Tibial artery (tissue), 4 donors: ENCODE measurements at places on chromosomes 11 and 22.
A peak's percentile ranks its signal among the peaks of the same experiment; 100 is the strongest.

DNA sequence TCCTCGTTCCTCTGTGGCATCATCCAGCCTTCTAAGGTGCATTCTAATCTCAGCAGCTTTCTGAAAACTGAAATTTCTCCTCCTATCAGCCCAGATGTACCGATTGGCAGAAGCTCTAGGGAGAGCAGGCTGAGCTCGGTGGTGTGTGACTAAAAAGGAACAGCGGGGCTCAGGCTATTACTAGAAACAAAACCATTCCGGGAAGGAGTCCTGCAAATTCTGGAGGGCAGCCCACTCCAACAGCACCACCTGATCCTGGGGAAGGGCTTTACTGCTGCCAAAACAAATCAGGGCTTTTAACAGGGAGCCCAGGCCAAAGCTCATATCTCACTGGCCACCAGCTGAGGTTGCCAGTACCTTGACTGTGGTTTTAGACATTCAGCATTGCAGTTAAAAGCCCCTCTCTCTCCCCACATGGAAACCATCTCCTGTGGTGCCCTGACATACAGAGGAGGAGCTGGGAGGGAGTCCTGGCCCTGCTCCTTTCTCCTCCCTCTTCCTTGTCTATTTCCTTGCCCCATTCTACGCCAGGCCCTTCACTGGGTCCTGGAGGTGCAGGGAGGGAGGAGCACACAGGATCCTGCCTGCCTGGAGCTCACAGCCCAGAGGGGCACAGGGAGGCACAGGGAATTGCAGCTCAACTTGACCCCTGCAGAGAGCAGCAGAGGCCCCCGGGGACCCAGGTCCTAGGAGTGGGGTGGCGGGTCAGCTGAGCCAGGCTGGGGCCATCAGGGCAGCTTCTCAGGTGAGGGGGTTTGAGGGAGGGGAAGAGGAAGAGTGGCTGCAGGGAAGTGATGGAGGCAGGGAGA, 889 bp downstream of the PLAAT4 start:
- peak; percentile 76 for DNase-seq

- DNase-seq = no peak
Measured at GRCh38 chr11:17073370-17074027, 4.0 kb downstream of the RPS13 start.

DNA sequence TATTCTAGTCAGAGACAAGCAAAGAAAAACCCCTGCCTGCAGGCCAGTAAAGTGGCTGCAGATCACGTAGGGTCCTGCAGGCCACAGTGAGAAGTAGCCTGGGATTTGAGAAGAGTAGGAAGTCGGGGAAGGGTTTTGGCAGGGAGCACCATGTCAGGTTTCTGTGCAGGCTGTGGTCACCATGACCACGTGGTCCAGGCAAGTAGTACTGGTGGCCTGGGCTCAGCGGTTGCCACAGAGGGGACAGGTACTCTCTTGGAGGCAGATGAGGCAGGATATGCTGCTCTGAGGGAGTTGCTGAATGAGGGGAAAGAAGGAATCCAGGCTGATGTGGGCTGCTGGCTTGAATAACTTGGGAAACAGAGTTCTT, 46.5 kb downstream of the PISD start:
- no peak for DNase-seq

DNA sequence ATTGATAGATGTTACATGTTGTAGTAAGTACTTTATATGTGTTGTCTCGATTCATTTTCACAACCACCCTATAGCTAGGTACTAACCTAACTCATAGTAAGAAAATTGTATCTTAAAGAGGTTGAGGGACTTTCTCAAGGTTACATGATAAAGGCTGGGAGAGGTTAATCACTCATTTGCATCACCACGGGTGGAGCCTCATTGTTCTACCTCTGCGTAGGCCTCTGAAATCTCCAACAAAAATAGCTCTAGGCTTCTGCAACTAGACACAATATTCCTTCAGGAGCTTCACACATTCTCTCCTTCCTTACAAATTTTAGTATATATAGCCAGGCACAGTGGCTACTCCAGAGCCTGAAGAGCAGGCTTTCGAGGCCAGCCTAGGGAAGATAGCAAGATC, 408.9 kb upstream of the ANO5 start:
- no peak for DNase-seq

- DNase-seq = peak; percentile 45
Measured at GRCh38 chr22:49751966-49752597, 75.6 kb downstream of the BRD1 start.

DNA sequence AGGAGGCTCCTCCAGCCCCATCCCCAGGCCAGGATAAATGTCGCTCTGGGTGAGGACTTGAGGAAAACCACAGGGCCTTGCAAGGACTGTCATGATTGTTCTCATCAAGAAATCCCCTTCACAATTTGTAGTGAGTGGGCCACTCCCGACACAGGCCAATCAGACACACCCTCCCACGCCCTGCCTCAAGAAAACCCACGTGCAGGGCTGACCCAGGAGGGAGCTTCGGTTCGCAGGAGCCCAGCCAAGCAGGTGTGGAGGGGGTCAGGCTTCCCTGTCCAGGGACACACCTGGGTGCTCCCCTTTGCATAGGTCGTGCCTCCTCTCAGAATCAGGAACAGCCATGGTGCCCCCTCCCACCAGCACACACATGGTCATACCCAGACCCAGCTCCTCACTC, 43.2 kb downstream of the SHANK2 start:
- DNase-seq = no peak

DNA sequence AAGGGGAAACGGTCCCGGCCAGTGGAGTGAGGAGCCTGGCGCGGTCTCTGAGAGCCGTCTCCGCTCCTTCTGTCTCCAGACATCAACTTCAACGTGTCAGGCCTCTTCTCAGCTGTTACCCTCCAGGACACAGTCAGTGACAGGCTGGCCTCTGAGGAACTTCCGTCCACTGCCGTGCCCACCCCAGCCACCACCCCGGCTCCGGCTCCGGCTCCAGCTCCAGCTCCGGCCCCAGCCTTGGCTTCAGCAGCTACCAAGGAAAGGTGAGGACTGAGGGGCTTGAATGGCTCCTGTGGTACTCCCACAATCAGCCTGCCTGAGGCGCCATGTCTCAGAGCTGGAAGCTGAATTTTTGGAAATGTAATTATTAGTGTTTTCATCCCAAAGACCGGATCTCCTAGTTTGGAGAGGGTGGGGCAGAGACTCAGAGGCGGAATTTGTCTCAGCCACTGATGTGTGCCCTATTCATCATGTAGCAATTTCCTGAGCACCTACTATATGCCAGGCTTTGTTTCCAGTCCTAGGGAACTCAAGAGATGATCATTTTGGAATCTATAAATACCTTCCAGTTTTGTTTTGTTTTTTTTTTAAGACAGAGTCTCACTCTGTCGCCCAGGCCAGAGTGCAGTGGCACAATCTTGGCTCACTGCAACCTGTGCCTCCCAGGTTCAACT, 7.9 kb upstream of the PDXP start:
- no peak for DNase-seq

GRCh38 chr11:77171885-77172665, 44.0 kb downstream of the MYO7A start:
- no peak for DNase-seq

DNA sequence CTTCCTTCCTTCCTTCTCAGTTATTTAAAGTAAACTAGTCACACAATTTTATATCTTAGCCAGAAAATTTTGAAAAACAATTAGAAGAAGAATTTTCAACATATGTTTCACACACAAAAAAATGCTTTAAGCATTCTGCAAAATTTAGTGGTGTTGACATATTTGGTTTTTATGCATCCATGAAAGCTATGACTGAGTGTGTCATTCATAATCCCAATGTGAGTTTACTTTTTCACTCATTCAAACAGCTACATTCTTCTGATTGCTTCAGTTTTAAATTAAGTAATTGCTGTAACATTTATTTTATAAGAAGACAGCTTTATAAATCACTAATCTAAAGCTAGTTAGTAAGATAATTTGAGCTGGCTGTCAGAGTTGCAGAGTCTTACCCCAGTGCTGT, 453.5 kb downstream of the LRRC4C start:
- no peak for DNase-seq

GRCh38 chr22:48592488-48592887, 1235.2 kb downstream of the BRD1 start:
- no peak for DNase-seq

DNA sequence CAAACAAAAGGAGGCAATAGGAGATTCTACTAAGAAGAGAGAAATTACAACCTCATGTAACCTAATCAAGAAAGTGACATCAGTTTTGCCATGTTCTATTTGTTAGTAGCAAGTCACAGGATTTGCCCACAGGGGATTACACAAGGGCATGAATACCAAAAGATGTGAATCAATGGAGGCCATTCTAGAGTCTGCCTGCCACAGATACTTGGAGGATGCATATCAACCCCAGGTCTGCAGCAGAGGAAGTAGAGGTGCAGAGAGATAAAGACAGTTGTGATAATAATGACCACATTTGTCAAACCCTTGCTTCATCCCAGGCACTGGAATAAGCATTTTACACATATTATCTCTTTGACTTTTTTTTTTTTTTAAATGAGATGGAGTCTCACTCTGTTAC, 2.4 kb upstream of the ASCC2 start:
- no peak for DNase-seq

DNA sequence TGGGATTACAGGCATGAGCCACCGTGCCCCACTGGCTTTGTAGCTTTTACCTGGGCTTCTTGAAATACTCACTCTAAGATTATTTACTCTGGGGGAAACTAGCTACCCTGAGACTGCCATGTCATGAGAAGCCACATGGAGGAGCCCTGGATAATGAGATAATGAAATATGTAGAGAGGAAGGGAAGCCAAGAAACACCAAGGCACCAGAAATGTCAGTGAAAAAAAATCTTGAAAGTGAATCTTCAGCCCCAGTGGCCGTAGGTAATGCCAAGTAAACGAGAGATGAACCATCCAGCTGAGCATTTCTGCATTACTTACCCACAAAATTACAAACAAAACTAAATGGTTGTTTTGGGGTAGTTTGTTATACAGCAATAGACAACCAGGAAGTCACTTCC, 125.6 kb downstream of the APIP start:
- DNase-seq = no peak

GRCh38 chr11:3115321-3115720, 49.8 kb downstream of the OSBPL5 start:
- no peak for DNase-seq

GRCh38 chr11:66728693-66729385, at the start of gene SPTBN2:
TSS of gene SPTBN2 (minus strand) at chr11:66729216. CDS start at chr11:66721240, 7,976 bp downstream.
- no peak for DNase-seq

- DNase-seq = no peak
Measured at GRCh38 chr11:68145120-68145866, 24.1 kb upstream of the CHKA start.

DNA sequence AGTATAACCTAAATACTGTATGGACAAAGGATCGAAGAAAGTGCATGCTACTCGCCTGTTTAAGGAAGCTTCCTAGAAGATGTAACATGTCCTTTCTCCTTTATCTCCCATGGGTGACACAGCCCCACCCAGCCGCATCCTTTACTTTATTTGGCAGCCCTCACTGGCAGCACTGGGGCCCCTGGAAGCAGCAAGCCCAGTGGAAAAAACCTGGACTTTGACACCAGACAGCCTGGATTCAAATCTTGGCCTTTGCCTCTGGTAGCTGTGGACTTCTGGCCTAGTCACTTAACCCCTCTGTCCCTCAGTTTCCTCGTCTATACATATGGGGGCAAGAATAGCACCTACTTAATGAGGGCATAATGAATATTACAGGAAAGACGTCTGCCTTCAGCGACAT, 67.1 kb downstream of the MYEOV start:
- DNase-seq = peak; percentile 19

DNA sequence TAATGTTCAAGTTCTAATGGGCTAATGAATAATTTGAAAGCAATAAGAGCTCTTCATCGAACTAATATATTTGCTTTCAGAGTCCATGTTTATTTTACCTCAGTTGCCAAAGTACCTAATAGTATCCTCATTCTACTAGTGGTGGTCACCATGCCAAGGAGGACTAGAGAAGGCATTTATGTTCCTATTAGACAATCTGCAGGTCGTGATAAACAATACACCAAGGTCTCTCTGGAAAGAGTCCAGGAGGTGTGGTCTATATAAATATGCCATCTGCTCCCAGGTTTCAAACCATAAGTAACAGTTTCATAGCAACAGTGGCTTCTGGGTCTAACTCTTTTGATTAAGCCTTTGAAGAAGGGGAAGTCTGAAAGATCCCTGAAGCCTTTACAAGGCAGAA, 42.9 kb downstream of the ARFGAP3 start:
- DNase-seq = no peak

DNA sequence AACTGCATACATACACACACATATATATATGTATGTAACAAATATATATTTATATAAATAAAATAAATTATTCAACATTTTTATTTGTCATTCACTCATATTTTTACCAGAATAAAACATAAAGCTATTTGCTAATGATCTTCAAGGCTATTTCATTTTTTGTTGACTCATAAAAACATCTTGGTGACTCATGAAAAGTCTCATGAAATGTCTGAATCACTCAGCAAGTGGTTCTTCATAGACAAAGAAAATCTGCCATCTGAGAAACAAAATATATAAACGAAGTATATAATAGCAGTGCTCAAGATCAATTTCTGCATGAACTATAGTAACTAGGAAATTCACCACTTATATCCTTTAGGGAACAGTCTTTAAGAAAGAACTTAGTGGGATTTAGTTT, 764.8 kb upstream of the FAT3 start:
- no peak for DNase-seq

DNA sequence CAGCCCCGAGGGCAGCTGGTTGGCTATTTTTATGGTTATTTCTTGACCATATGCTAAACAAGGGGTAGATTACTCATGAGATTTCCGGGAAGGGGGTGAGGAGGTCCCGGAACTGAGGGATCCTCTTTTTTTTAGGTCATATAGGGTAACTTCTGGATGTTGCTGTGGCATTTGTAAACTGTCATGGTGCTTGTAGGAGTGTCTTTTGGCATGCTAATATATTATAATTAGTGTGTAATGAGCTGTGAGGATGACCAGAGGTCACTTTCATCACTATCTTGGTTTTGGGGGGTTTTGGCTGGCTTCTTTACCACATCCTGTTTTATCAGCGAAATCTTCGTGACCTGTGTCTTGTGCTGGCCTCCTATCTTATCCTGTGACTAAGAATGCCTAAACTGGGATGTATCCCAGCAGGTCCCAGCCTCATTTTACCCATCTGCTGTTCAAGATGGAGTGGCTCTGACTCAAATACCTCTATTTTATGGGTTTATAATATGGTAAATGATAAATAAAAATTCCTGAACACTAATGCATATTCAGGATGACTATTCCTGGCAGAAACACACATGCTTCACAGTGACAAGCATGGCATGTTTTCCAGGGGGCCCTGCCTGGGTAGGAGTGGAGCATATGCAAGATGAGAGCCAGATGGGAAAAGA, 11.2 kb downstream of the KREMEN1 start:
- no peak for DNase-seq

GRCh38 chr11:108148556-108148955, 27.2 kb downstream of the ACAT1 start:
- no peak for DNase-seq
